ENCODE measurements at places on chromosomes 13 and 19.

- DNase-seq = no peak
Observed at GRCh38 chr19:29662278-29662603, 3.0 kb upstream of the PLEKHF1 start.

GRCh38 chr13:66624302-66624701, 605.8 kb downstream of the PCDH9 start:
- no peak for DNase-seq

GRCh38 chr13:109547942-109548341, 238.4 kb downstream of the IRS2 start:
- no peak for DNase-seq

DNA sequence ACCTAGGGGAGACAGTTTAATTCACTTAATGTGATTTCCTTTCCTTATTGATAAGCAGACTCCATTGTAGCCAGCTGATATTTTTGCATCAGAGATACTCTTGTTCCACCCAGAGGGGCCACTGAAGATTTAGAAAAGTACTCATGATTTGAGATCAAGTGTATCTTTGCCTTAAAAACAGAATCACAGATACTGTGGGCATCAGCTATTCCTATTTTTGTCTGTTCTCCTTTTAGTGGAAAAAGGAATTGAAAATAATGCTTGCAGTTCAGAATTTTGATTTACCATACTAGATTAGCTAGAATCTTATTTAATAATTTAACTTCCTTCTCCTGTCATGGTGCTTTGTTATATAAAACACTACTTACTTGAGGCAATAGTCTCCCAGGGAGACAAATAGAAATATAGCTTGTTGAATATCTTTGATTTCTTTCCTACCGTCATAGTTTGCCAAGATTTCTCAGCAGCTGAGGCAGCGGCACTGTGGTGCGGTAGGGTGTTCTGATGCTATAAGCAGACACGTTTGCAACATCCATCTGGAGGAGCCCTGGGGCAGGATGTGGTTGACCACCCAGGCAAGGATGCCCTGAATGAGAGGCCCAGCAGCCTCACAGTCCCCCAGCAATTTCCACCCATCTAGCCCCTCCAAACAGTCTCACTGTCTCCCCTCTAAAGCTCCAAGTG, 47.0 kb upstream of the RAP2A start:
- no peak for DNase-seq

GRCh38 chr19:51014242-51014641, 5.3 kb downstream of the KLK10 start:
- DNase-seq = no peak

DNA sequence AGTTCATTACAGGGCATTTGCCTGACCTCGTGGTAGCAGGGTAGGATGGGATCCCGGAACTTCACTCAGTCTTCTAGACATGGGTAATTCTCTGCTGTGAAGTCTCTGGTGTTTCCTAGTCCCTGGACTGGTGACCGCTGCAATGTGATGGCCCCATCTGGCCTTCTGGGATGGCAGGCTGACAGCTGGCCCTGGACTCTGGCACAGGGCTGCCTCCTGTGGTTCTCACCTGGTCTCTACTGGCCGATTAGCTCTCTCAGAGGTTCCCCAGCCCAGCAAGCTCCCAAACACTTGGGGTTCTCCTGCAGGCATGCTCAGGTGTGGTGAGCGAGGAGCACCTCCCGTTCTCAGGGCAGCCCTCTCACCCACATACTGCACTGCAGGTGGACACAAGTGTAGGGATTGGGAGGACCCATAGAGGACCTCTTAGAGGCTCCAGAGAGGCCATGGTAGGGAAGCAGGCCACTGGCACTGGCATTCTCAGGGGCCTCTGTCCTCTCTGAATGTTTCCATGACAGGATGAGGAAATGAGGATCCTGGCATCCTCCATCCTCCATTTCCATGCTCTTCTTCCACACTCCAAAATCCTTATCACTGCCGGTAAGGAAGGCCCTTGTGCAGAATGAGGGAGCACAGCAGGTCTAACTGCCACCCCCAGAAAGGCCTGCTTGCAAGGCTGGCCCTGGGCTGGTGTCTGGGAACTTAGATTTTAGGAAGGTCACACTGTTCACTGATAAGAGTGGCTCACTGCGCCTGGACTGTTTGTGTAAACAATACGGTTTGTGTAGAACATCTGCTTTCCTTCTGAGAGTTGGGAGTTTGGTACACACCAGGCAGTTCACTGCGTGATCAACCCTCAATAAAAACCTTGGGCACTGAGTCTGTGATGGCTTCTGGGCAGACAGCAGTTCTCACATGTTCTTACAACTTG, 31.5 kb upstream of the FARP1 start:
- no peak for DNase-seq

- DNase-seq = no peak
Observed at GRCh38 chr19:10820173-10820572, 15.8 kb downstream of the TMED1 start.

All from astrocyte (in vitro differentiated cells and primary cell).